ENCODE measurements at places on chromosomes 5 and 9.

DNA sequence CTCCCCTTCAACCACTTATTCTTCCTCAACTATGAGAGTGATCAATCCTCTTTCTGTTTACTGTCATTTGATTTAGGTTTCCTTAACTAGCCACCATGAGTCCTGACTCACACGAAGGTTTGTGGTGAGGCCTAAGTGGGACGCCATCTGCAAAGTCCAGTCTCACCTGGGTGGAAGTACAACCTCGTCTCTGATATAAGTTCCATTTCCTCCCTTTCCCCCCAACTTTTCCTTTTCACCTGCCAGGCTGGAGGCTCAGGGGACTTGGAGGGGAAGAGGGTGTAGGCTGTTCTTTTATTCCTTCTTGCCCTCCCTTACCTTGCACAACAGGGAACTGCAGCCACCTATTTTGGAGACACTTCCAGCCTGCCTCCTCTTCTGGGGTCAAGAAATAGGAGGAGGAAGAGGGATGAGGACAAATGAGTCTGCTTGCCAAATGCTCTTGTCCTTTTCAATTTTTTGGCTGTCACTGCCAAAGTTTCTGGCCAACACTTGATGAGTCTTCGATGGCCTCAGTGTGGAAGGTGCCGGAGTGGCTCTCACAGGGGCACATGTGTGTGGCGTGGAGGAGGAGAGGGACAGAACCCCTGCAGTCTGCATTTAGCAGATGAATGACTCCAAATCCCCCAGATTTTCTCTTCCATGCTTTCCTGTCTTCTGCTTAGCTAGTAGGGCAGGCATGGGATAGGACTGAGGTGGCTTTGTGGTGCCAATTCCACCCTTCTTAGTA lies 249.6 kb downstream of the NSG2 start:
- no peak for DNase-seq

GRCh38 chr9:10806868-10807267 lies 194.1 kb upstream of the PTPRD start:
- no peak for DNase-seq

DNA sequence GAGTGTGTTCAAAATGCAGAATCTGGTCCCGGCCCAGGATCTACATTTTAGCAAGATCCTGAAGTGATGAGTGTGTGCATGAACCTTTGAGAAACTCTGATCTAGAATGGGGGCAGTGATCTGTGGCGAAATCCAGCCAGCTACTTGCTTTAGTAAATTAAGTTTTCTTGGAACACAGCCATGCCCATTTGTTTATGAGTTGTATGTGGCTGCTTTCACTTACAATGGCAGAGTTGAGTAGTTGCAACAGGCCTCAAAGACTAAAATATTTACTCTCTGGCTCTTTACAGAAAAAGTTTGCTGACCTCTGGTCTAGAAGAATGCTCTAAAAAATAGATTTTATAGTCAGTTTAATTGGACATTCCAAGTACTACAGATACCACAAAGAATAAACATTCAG lies 588.3 kb downstream of the BNC2 start:
- no peak for DNase-seq

GRCh38 chr5:82480331-82480730 lies 202.2 kb upstream of the RPS23 start:
- no peak for DNase-seq

- no peak for DNase-seq
Observed at GRCh38 chr9:108477529-108478006, 378.2 kb downstream of the ACTL7B start.

DNA sequence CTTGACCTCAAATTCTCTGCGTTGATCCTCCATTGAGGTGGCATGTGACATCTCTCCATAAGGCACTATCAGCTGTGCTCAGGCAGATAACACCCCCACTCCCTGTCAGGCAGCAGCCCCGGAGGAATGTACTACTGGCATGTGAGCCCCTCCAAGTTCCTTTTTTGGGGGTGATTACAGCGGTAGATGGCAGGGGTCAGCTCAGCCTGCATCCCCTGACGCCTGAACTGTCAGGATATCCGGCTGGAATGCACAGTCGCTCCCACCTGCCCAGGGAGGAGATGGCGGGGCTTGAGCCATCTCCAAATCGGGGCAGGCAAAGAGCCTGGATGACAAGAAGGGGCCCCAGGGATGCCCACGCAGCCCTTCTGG lies 40.8 kb downstream of the FAM78A start:
- DNase-seq: no peak

- no peak for DNase-seq
Observed at GRCh38 chr9:128286440-128286839, 10.4 kb downstream of the SWI5 start.

- DNase-seq: no peak
Observed at GRCh38 chr5:17441351-17441750, 56.7 kb upstream of the TAF11L2 start.

DNA sequence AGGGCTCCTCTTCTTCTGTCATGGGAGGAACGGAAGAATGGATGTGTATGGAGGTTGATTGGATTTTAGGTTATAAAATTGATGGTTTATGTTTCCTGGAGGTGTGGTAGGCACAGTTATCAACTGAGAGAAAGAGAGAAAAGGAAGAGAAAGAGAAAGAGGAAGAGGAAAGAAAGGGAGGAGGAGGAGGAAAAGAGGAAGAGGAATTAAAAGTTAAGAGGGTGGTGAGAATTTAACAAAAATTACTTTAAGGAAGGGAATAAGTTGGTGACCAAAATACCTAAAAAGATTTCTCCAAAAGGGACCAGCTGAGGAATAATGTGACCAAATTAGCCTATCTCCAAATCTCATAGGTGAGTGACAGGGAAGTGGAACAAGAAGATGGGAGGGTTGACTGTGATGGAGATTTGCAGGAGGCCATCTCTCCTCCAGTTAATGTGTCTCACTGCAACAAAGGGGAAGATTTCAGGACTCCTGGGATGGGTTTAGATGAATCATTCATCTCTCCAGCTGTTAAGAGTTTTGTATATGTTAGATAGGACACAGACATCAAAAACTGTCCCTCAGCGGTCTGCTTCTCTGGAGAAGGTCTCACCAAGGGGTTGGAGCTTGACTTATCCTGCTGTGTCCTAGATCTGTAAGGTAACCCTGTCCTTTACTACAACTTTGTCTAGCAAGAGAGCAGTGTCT lies 76.0 kb upstream of the TMC1 start:
- no peak for DNase-seq

GRCh38 chr9:106621313-106622163 lies 241.4 kb upstream of the ZNF462 start:
- DNase-seq: no peak

- no peak for DNase-seq
Observed at GRCh38 chr9:93522736-93523135, 53.6 kb upstream of the PHF2 start.

- DNase-seq: no peak
Observed at GRCh38 chr5:171570244-171570825, 150.9 kb downstream of the FGF18 start.

GRCh38 chr5:91095313-91095712 lies 287.8 kb downstream of the ARRDC3 start:
- peak; percentile 49 for DNase-seq

DNA sequence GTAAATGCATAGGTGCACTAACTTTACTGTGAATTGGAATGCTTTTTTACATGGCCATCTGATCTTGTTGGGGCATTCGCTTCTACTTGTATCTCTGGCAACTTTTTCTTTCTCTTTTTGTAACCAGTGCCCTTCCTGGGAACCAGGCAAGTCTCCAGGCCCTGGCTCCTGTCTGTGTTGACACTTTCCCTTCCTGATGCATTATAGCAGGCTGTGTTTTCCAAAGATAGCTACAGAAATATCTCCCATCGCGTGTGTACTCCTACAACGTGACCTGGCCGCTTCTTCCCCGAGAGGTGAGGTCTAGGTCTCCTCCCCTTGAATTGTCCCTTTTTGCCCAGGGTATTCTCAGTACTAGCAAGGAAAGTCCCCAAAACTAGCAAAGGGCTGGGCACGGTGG lies 81.1 kb upstream of the SPIN1 start:
- DNase-seq: no peak

DNA sequence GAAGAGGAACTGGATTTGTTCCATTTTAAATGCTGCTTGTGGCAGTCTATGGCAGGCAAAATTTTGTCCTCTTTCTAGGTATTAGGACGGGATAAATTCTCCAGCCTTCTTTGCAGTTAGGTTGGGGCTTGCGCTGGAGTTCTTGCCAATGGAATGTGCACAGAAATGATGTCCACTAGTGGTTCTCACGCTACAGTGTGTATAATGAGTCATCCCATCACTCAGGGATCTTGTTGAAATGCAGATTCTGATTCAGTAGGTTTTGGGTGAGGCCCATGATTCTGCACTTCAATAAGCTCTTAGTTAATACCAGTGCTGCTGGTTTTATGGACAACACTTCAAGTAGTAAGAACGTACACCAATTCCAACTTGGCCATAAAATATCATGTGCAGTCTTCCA lies 317.6 kb upstream of the KLF4 start:
- DNase-seq: no peak
